Stimulated activated CD4-positive, alpha-beta T cell treated with anti-CD3 and anti-CD28 coated beads, Interleukin-4, amount 100 ng/mL, for 4 hours (primary cell): ENCODE measurements at places on chromosomes 12 and 14.

- no peak for DNase-seq
Measured at GRCh38 chr12:117832459-117833457, 136.0 kb downstream of the KSR2 start.

DNA sequence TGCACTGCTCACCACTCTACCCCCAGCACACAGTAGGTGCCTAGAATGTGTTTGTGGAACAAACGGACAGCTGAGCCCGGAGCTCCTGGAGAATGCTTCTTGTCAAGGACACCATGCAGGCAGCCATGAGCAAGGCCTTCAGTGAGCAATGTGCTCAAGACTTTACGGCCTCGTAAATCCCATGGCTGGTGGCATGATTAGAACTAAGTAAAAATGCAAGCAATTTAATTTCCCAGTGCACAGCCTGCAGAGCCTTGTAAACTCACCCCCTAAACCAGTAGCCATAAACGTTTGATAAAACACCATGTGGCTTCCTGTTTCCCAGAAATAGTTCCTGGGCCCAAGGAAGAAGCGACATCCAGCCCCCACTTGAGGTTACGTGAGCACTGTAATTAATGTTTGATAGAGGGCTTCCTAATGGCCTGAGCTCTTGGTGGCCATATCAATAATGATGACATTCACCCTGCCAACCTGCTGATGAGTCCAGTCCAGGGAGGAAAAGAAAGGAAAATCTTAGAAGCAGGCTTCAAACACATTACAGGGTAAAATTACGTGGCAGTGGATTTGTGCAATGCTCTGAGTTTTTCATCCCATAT is 36.4 kb upstream of the FICD start:
- DNase-seq, result no peak

GRCh38 chr12:65372574-65372973 is 94.1 kb downstream of the MSRB3 start:
- DNase-seq, result no peak

GRCh38 chr12:64691227-64691794 is 67.9 kb downstream of the GNS start:
- DNase-seq, result no peak

DNA sequence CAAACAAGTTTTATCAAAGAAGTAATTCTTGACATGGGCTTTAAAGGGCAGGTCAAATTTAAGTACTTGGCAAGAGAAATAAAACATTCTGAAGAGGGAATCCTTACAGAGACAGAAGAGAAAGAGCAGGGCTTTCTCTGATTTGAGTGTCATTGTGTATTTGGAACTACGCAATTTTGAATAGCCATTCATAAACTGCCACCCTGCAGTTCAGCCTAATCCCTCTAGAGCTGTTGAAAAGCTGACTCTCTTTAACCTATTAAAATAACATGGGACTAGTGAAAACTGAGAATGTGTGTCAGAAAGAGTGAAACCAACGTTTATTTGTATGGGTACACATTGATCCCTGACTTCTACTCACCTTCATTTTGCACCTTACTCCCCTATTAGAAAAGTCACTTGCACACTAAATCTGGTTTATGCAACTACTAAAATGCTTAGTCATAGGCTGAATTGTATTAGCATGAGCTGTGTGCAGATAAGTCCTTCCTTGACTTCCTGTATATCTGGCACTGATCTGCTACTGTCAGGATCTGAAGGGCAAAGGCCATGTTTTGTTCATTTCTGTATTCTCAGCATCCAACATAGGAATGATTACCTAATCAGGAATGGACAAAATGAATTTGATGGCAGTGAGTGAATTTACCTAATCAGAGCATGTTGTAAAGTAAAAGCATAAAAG is 458.9 kb downstream of the NOVA1 start:
- DNase-seq, result no peak
